ENCODE measurements at places on chromosomes 5 and 9.

- no peak for DNase-seq
These were observed 44.9 kb upstream of the TCF7 start for GRCh38 chr5:134069553-134069952.

GRCh38 chr5:127333483-127333882, 42.9 kb downstream of the MEGF10 start:
- no peak for DNase-seq

- DNase-seq, result no peak
These were observed 16.5 kb upstream of the ISCA1 start for GRCh38 chr9:86298873-86299272.

- DNase-seq, result no peak
These were observed 410.2 kb downstream of the PSAT1 start for GRCh38 chr9:78707080-78707479.

DNA sequence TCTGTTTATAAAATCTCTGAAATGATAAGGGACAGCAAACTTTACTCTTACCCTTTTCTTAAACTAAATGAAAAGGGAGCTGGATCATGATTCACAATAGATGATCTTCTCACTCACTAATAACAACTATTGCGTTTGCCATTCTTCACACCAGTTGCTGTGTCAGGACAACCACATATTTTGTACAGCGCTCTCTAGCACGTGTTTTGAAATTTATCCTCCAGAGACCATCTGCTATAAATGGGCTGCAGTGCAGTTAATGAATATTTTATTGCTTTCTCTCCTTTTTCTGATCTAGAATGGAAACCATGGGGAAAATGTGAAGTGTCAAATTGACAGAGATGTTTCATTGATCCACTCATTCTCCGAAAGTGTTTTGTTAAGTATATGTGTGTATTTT, 258.4 kb upstream of the CCNH start:
- no peak for DNase-seq

- DNase-seq, result no peak
These were observed 98.0 kb downstream of the ENC1 start for GRCh38 chr5:74542482-74542881.

DNA sequence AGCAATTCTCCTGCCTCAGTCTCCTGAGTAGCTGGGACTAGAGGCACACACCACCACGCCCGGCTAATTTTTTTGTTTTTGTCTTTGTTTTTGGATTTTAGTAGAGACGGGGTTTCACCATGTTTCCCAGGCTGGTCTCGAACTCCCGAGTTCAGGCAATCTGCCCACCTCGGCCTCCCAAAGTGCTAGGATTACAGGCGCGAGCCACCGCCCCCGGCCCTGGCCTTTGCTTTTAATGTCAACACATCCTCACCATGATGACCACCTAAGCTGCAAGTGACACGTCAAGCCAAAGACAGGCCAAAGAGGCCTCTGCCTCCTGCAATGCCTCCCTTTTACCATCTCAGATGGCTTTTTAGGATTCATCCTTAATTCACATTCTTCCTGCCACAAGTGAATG, 121.5 kb upstream of the NR5A1 start:
- no peak for DNase-seq

DNA sequence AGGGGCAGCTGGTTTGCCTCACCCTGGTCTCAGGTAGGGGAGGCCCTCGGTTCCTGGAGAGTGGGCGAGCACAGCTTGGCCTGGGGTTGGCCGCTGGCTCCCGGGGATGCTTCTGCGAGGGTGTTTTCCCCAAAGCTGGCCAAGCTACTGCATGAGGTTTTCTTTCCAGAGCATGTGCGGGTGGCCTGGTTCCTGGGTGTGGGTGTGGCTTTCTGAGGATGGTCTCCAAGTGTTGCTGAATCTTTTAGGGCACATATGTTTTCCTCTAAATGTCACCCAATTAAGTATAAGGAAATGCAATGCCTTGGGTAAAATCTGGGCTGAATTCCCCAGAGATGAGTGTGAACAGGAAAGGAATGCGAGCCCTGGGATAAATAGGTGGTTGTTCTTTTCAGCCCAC, 115.8 kb upstream of the ICE1 start:
- DNase-seq, result no peak

DNA sequence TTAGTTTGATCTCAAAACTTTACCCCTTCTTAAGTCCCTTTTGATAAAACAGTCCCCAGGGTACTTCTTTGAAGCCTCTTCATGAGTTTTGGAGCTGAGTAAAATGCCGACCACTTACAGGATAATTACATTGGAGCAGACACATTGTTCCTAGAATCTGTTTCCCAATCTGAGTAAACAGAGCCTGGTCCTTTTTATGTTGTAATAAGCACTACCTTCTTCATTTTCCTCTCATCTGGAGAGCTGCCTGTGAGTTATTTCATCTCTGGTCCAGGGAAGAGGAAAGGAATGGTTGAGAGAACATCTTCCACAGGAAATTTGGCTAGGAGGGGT, 26.3 kb upstream of the GALNT10 start:
- DNase-seq, result no peak
